ENCODE measurements at places on chromosomes 2 and 18.

DNA sequence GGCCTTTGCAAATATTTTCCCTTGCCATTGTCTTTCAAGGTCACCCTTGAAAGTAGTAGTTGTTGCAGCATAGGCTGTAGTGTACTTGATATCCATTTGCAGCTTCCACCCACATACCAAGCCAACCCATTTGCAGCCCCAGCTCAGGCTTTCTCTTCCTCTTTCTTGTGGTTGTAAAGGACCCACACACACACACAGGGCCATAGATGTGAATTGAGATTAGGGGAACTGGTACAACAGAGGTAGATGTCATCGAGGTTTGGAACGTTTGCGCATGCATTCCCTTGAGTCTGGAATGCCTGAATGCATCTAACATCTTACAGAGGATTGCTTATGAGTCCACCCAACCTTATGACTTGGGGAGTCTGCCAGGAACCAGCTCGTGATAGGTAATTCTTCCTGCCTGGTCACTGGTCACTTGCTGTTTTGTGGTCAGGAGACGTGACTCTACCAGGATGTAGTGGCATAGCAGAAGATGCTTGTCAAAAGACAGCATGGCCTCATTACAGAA is 91.9 kb downstream of the MRPS9 start:
- DNase-seq, result no peak

GRCh38 chr2:128607911-128608506 is 289.3 kb upstream of the HS6ST1 start:
- DNase-seq, result no peak

DNA sequence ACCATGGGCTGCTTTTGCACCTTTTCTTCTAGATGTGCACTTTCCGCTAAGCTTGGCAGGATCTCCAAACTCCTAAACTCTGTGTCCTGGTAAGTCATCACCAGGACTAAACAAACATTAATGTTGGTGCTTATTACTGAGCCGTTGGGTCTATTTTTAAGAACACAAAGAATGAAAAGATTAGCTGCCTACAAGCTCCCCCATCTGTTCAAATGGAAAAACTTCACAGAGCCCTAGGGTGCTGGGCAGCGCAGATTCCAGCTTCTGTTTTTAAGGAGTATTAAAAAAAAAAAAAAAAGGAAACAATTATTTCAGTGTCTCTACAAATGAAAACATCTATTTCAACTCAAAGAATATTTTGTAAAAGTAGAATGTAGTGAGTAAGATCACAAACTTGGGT is 97.8 kb upstream of the AQP4 start:
- DNase-seq, result no peak

DNA sequence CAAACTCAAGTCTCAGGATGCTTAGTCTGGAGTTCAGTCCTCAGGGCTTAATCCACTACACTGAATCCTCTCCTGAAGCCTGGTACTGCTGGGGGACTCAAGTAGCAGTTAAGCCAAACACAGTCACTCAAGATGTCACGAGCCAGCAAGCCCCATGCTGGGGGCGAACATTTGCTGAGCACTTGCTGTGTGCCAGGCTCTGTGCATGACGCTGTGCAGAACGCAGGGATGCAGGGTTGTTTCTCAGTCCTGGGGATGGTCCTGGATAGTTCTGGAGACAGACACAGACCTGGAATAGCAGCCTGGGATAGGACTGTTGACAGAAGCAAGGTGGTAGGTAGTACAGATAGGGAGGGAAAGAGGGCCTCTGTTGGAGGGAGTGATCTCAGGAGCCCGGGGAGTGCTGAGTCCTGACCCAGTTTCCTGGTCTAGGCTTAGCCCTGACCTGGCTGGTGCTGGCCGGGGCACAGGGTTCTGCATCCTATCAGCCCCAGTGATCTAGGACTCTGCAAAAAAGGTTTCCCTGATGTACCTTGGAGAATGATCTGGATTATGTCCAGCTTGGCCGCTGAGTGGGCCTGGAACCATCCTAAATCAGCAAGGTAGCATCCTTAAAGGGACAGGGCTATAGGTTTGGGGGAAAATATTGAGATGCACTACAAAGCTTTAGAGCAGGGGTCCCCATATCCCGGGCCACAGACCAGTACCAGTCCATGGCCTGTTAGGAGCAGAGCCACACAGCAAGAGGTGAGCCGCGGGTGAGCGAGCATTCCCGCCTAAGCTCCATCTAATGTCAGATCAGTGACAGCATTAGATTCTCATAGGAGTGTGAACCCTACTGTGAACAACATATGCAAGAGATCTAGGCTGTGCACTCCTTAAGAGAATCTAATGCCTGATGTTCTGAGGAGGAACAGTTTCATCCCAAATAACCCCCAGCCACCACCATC is 54.7 kb upstream of the OTOF start:
- DNase-seq, result no peak
